ENCODE measurements at places on chromosomes 6 and 20.

DNA sequence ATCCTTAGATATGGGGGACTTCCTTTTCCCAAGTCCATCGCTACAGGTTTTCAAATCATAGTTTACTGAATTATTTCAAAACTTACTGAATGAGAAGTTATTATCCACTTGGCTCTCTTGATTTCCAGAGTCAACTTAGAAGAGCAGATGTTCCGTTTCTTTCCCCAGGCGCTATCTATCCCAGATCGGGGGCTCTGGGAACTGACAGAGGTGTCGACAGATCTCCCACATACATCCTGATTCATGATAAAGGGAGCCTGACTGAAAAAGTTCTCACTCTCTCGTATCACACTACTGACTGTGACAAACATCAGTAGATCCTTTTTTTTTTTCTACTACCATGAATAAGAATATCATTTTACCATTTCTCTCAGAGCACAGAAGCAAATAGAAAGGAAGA lies 654.8 kb downstream of the RNF144B start:
- no peak for DNase-seq

- DNase-seq: no peak
Observed at GRCh38 chr6:36967757-36968156, 13.2 kb downstream of the PI16 start.

DNA sequence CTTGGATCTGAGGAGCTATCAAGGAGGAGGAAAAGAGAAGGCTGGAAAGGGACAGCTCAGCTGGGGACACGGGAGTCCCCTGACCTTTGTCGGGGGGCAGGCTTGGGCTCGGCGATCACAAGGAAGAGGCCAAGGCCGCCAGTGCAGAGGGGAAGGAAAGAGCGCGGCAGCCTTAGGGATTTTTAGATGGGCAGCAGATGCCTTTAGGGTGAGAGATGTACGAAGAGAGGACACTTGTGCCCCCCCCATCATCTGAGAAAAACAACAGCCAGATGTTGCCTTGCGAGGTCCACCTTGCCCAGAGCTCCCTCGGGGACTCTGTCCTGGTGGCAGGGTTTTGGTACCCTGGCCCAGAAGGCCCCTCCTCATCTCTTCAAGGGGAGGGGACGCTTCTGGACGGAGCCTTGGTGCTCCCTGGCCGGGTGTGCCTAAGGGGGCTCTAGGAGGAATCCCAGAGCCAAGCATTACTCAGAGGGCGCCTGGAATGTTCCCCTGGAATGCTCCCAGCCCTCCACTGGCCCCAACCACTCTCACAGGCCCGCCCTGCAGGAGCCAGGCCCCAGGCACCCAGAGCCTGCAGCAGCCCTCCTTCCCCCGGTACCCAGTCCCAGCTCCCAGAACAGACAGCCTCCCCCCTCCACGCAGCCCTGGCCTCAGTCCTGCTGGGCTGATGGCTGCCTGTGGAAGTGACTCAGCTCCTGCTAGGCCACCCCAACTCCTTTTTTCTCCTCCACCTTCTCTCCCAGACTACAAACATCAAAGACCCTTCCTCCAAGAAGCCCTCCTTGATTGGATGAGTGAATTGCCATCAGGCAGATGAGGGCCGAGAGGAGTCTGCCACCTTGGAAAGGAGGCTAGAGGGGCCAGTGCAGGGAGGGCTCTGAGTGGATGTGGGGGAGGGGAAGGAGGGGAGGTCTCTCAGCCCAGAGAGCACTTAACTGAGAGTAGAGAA lies 1.8 kb downstream of the ADAM33 start:
- DNase-seq: no peak

DNA sequence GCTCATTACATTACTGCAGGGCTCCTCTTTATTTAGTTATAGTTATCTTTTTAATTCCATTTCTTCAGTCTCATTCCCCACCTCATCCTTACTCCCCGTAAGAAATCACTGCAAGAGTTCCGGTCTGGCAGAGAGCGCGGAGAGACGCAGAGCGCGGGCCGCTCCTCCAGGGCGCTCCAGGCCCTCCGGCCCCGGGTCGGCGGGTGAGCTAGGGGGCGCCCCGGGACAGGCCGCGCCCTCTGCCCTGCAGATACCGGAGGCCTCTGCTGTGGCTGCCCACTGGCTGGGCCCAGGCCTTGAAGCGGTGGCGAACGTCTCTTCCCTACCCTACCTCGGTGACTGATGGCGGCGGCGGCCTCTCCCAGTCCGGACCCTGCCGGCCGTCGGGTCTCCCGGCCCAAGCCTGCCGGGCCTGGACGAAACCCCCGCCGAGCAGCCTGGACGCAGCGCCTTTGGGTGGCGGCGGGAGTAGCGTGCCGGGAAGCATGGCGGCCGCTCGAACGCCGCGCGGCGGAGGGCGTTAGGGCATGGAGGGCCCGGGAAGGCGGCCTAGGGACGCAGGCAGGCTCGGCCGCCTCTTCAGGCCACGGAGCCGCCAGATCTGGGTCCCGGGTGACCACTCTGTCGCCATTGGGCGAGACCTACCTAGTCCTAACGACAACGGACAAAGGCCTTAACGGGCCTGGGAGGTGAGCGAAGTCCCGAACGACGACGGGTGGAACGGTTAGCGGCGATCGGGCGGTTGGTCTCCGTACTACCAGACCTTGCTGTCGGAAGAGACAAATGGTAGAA lies 16.4 kb upstream of the HMGN4 start:
- DNase-seq: peak; percentile 44

GRCh38 chr6:163231356-163232014 lies 183.0 kb upstream of the QKI start:
- DNase-seq: no peak

GRCh38 chr6:18178960-18179615 lies 23.9 kb downstream of the KDM1B start:
- DNase-seq: no peak

DNA sequence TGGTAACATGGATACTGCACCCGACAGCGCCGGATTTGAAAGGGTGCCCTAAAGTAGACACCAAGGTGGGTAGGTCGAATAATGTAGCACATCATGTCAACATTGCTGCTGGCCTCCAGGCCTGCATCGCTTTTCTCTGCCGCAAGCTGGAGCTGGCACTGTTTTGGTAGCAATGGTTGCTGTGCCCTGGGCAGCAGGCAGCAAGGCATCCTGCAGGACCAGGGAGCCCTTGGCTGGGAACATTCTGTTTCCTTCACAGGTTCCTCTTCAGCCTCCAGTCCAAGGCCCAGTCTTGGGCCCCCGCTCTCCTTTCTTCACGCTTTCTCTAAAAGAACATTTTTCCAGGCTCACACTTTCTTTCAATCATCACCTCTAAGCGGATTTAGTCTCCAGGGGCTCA lies 365.8 kb upstream of the JARID2 start:
- DNase-seq: peak; percentile 36

- no peak for DNase-seq
Observed at GRCh38 chr20:12086359-12086758, 168.7 kb downstream of the BTBD3 start.
